Subcutaneous preadipocyte (primary cell): ENCODE measurements at places on chromosomes 16 and 17. TPM values are rescaled to one million over a fixed set of nuclear protein-coding genes. Genes with fewer than 3 reads are reported as not detected.

LRRC3C gene
- total RNA-seq = not detected in 2 replicates

VWA3A gene
- total RNA-seq = 0.20 and 0.37 TPM in 2 replicates

EME1 gene
- 9.4 and 10.3 TPM in 2 replicates for total RNA-seq

KRTAP4-2 gene
- total RNA-seq = not detected in 2 replicates

P2RX1 gene
- total RNA-seq = not detected in 2 replicates

CMTM1 gene
- 1.8 TPM in 2 replicates for total RNA-seq

NACA2 gene
- total RNA-seq = not detected in 2 replicates

KRT9 gene
- not detected in 2 replicates for total RNA-seq

KRTAP9-2 gene
- total RNA-seq = not detected in 2 replicates

FBXO31 gene
- total RNA-seq = 34.5 and 35.6 TPM in 2 replicates

SF3B3 gene
- total RNA-seq = 154 and 204 TPM in 2 replicates

SPN gene
- not detected in 2 replicates for total RNA-seq

CCL4L2 gene
- total RNA-seq = 0.37 TPM in 1 of 2 replicates, not detected in the other
